ENCODE measurements at places on chromosomes 11 and 22.

DNA sequence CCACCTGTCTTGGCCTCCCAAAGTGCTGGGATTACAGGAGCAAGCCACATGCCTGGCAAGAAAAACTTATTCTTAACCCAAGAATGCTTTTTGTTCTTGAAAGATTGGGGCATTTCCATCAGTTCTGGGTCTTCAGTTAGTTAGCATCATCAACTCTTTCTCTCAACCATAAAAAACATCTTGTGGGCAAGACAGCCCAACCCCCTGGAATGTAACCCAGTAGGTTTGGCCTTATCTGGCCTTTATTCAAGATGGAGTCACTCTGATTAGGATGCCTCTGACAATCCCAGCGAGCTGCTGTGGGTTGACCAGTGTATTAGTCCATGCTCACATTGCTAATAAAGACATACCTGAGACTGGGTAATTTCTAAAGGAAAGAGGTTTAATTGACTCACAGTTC, 9.2 kb upstream of the TPCN2 start:
- no peak for DNase-seq
- no peaks in the 10 kb centered on the region for H3K36me3 ChIP-seq
- H3K27ac ChIP-seq, result no peak overlapping the region
- peaks cover 19% of the 10 kb centered on the region for H3K4me1 ChIP-seq

- no peaks in the 10 kb centered on the region for H3K27me3 ChIP-seq
- DNase-seq, result peak; percentile 27
- H3K4me1 ChIP-seq, result peaks cover 68% of the 10 kb centered on the region
- H3K36me3 ChIP-seq, result peaks cover 15% of the 10 kb centered on the region
These were observed 21.7 kb downstream of the TPST2 start for GRCh38 chr22:26568207-26568706.

DNA sequence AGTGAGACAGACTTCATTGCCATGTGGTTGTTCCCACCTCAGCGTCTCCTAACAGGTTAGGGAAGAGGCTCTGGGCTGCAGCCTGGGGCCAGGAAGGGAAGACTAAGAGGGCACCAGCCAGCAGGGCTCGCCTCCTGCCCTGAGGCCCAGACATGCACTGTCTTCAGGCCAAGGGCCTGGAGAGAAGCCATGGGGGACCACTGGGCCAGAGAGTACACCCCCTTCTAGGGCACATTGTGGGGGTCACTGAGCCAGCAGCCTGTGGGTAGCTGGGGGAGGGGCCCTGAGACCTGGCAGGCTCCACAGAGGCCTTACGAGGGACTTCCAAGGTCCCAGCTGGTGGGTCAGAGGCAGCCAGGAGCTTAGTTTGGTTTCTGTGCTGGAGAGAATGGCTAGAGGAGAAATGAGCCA, 25.0 kb upstream of the MYRF start:
- DNase-seq, result no peak
- no peaks in the 10 kb centered on the region for H3K27me3 ChIP-seq
- peaks cover 4% of the 10 kb centered on the region for H3K4me1 ChIP-seq
- no peak overlapping the region for H3K4me3 ChIP-seq

DNA sequence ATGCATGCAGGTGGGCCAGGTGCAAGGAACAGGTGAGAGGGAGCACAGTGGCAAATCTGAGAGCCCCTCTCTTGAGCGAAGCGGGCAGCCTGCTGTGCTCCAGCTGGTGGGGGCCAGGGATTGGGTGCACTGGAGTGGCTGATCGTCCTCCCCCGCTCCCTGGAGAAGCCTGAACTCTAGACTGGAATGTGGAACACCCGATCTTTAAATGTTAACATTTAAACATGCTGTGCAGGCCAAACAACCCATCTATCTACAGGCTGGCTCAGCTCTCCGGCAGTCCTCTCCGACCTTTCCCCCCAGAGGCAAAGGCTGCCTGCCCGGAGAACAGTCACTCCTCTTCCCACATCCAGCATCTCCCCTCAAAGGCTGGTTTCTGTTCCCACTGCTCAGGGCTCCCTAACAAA, 5.1 kb downstream of the MRGPRF start:
- no peaks in the 10 kb centered on the region for H3K36me3 ChIP-seq
- peaks cover 21% of the 10 kb centered on the region for H3K27me3 ChIP-seq
- H3K4me3 ChIP-seq, result no peak overlapping the region
- no peak for DNase-seq
- no peak overlapping the region for H3K27ac ChIP-seq

DNA sequence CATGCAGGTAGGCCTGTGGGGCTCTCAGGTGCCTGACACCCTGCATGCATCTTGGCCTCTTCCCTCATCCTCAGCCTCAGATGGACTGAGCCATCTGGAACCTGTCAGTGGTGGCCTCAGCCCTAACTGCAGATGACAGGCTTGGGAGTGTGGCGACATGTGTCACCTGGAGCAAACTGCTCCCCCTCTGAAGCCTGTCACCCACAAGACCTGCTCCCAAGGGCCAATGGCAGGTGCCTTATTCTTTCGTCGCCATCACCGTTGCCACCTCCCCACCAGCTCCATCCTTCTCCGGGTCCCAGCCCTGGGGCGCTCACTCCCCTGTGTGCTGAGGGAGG, 3.6 kb upstream of the SEPTIN5 start:
- DNase-seq, result no peak
- peaks cover 10% of the 10 kb centered on the region for H3K27me3 ChIP-seq
- no peaks in the 10 kb centered on the region for H3K36me3 ChIP-seq
- H3K4me3 ChIP-seq, result no peak overlapping the region
- H3K4me1 ChIP-seq, result no peaks in the 10 kb centered on the region

DNA sequence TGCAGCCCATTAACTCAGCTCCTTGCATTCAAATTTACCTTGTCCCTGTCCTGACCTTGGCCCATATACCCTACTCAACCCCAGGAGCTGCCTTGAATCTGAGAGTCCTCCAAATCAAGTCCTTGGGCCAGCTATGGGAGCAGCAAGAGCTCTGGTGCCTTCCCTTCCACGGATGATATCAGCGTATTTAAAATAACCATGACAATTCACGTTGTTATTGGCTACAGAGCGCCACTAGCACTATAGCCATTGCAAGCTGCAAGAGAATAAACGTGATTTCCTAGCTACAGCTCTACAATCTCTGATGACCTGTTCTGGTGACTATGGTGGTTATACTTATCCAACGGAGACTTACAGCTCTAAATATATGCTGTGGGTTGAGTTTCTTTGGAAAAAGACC, 357.8 kb downstream of the LARGE1 start:
- H3K27me3 ChIP-seq, result no peaks in the 10 kb centered on the region
- no peak overlapping the region for H3K27ac ChIP-seq
- H3K4me3 ChIP-seq, result no peak overlapping the region
- DNase-seq, result no peak

- H3K36me3 ChIP-seq, result peaks cover 17% of the 10 kb centered on the region
- H3K4me1 ChIP-seq, result peaks cover 7% of the 10 kb centered on the region
- H3K4me3 ChIP-seq, result no peak overlapping the region
- no peak for DNase-seq
- H3K27me3 ChIP-seq, result peaks cover 2% of the 10 kb centered on the region
These were observed 49.1 kb downstream of the LRRC32 start for GRCh38 chr11:76621466-76621865.

DNA sequence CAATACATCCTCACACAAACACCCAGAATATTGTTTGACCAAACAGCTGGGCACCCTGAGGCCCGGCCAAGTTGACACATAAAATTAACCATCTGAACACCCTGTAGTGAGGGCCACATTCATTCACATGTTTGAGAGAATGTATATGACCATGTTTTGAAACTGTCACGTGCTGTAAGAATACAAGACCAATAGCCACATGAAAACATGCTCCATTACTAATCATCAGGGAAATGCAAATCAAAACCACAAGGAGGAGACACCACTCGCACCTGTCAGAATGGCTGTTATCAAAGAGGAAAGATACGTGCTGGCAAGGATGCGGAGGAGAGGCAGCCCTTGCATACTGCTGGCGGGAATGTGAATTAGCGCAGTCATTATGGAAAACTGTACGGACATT, 38.3 kb upstream of the IGSF9B start:
- H3K27me3 ChIP-seq, result no peaks in the 10 kb centered on the region
- H3K4me1 ChIP-seq, result peaks cover 15% of the 10 kb centered on the region
- no peak for DNase-seq
- no peaks in the 10 kb centered on the region for H3K36me3 ChIP-seq
- H3K27ac ChIP-seq, result no peak overlapping the region

- H3K4me3 ChIP-seq, result no peak overlapping the region
- no peaks in the 10 kb centered on the region for H3K27me3 ChIP-seq
These were observed 772.7 kb downstream of the DLG2 start for GRCh38 chr11:84854498-84854880.

DNA sequence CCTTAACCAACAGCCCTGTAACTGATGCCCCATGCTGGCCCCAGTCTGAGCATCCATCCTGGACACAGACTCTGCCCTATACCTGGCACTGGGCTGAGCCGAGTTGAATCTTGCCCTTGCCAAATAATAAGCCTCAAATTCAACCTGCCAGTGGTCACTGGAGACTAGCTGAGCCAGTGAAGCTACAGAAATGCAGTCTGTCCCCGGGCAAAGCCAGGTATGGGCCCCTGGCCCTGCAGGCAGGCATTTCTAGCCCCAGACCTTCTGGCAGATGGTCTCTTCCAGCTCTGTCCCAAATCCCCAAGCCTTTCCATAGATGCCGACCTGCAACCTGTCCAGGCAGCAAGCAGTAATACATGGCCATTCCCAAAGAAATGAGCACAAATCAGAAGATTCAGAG, 4.7 kb downstream of the CLPB start:
- H3K4me3 ChIP-seq, result no peak overlapping the region
- DNase-seq, result no peak
- no peaks in the 10 kb centered on the region for H3K27me3 ChIP-seq

GRCh38 chr11:131669401-131669780, 299.0 kb downstream of the NTM start:
- DNase-seq, result no peak
- no peak overlapping the region for H3K27ac ChIP-seq
- no peaks in the 10 kb centered on the region for H3K4me1 ChIP-seq
- no peaks in the 10 kb centered on the region for H3K27me3 ChIP-seq

- no peak for DNase-seq
- H3K4me3 ChIP-seq, result no peak overlapping the region
- peaks cover 10% of the 10 kb centered on the region for H3K27me3 ChIP-seq
- peaks cover 2% of the 10 kb centered on the region for H3K4me1 ChIP-seq
- H3K36me3 ChIP-seq, result no peaks in the 10 kb centered on the region
These were observed 7.5 kb downstream of the FXYD6 start for GRCh38 chr11:117868815-117869561.

DNA sequence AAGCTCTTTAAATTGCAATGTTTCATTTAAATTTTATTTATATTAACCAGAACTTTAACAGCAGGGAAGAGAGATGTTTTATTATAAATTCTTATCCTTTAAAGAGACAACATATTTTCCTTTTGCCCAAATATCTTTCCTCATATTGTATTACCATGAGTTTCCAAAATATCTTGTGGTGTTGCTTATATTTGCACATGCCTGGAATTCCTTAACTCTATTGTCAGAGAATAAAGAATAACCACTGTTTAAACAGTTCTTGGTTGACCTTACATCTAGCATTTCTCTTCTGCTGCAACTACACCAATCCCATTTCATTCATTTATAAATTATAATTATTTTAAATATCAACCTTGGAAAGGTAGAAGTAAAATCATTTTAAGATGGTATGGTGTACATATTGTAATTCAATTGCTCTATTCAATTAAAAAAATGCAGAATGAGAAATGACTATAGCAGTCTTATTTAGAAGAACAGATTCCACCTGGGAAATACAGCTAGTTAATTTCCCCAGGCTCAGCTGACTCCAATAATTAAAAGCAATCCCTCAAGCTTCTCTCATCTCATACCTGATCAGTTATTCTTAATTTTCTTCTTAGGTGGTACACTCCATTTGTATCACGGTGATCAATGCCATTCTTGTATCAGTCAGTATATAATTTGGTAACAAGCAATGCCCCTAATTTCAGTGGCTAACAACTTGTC, 923.3 kb downstream of the KCNA4 start:
- no peak overlapping the region for H3K27ac ChIP-seq
- H3K4me1 ChIP-seq, result no peaks in the 10 kb centered on the region
- no peaks in the 10 kb centered on the region for H3K36me3 ChIP-seq
- DNase-seq, result no peak
- H3K4me3 ChIP-seq, result no peak overlapping the region

DNA sequence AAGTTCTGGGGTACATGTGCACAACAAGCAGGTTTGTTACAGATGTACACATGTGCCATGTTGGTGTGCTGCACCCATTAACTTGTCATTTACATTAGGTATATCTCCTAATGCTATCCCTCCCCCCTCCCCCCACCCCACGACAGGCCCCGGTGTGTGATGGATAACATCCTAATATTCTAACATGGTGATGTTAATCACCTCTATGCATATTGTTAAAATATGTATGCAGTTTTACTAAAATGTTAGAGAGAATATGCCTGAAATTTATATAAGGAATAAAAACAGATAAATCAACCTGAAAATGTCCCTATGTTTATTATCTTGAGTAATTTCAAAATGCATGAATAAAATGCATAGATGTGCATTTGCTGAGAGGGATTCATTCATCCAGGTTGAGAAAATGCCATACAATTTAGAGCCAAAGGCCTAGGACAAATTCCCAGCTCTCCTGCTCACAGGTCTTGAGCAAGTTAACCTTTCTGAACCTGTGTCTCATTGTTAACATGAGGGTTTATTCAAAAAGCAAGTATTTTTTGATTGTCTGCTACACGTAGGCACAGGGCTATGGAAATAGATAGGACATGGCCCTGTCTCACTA, 38.7 kb downstream of the APIP start:
- H3K36me3 ChIP-seq, result peaks cover 8% of the 10 kb centered on the region
- H3K27ac ChIP-seq, result no peak overlapping the region
- no peak overlapping the region for H3K4me3 ChIP-seq
- no peak for DNase-seq
- H3K4me1 ChIP-seq, result no peaks in the 10 kb centered on the region
